CD4-positive, alpha-beta memory T cell (primary cell): ENCODE measurements at places on chromosomes 3 and 15. TPM values are rescaled to one million over a fixed set of nuclear protein-coding genes. Genes with fewer than 3 reads are reported as not detected.

GRCh38 chr3:39637807-39638206 lies 170.3 kb downstream of the MOBP start:
- no peak for DNase-seq

DNA sequence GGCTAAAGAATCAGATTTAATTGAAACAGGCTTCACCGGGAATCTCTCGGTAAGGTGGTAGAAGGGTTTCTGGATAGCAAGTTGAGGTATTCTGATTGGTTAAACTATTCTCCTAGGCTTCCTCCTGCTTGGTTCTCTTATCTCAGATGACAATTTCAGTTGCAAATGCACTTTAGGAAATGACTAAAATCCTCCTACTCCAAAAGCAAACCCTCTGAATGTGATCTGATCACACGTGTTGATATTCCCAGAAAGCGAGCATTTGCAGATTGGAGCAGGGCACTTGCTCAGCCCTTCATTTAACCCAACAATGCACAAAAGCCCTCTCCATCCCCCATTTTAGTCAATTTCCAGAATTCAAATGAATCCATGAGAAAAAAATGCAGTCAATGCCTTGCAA lies 55.6 kb upstream of the ICE2 start:
- no peak for DNase-seq

DNA sequence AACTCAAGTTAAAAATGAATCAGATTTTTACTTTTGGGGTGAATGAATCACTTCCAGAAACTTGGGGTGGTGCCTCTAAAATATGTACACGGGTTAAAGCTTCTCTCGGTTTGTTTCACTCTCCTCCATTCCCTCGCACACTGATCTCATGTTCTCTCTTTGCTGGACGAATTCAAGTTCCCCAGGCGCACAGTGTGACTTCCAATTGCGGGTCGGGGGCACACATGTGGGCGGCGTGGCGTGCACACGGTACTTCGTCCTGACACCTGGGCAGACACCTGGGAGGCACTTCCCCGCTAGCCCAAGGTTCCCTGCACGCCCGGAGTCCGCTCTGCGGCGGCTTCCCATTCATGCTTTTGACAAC lies 692 bp downstream of the SCAANT1 start:
- no peak for DNase-seq

GRCh38 chr3:68703066-68703465 lies 229.3 kb downstream of the TAFA4 start:
- DNase-seq: no peak

GRCh38 chr3:52685285-52685708 lies 416 bp downstream of the PBRM1 start:
- peak; percentile 90 for DNase-seq

GRCh38 chr15:93088981-93089726 lies at the start of gene RGMA:
RGMA (minus strand) TSS chr15:93089211; CDS start chr15:93088932, 279 bp downstream.
- no peak for DNase-seq

DNA sequence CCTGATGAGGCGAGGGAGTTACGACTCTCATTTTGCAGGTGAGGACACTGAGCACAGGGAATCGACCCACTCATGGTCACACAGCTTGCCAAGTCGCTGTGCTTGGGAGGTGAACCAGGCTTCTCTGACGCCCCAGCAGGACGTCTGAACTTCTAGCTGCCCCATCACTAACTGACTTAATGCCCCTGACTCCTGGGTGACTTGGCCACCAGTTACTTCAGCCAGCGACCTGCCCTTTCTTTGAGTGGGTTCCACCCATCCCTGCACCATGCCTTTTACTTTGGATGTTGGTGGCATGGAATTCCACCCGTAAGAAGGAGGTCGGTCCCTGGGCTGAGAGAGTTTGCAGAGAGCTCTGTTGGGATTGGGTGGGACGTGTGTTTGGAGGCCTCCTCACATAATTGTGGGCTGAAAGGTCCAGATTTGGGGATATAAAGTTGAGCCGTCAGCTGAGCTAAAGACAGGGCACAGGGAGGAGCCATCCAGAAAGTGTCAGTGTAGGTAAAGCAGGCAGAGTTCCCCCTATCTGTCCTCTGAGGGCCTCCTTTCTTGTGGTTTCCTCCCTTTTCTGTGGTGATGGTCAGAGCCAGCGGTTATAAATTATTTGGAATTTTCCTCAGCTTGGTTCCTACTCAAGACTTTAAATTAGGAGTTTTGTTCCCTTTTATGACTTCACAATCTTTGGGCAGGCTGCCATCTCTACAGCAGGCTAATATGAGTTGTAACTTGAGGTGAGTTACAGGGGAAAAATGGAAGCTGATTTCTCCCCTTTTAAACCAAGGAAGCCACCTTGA lies 55.0 kb downstream of the FLNB start:
- DNase-seq: no peak

DNA sequence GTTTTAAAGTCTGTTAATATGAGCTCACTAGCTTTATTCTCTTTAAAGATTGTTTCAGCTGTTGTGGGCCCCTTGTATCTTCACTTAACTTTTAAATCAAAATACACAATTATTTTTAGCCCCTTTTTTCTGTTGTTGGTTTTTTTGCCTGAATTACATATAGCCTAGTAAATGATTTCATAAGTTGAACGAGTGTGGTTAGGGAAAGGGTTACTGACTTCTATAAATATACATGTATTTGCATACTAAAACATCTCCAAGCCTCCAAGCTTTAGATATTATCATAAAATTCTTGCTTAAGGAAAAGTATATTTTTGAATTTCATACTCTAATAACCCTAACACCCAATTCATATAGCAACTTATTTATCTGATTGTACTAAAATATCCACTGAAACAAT lies 73.2 kb upstream of the ARL6 start:
- DNase-seq: no peak

DNA sequence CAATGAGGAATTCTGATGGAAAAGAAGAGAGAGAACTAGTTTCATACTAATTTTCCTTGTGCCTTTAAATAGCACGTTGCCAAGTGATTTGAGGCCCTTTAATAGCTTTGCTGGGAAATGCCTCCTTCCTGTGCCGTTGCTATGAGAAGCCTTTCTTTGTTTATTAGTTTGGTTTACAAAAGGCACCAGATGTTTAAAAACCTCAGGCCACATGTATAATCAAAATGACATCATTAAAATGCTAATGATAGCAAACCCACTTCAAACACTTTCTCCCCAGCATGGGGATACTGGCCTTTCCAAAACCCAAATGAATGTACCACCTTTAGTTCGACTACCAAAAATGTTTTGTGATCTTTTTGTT lies 50.0 kb upstream of the TBC1D23 start:
- peak; percentile 67 for DNase-seq

DNA sequence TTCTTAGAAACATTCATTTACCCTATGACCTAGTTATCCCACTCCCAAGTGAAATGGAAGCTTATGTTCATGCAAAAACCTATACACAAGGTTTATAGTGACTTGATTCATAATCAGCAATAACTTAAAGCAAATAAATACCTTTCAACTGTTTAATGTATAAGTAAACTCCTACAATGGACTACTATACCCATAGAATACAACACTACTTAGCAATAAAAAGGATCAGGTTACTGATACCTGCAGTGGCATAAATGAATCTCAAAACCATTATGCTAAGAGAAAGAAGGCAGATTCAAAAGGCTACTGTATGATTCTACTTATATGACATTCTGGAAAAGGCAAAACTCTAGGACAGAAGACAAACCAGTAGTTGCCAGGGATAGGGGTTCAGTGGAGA lies 8.3 kb upstream of the POLR2M start:
- DNase-seq: no peak

GRCh38 chr3:170760174-170760526 lies 109.8 kb downstream of the RPL22L1 start:
- no peak for DNase-seq

Gene LHFPL4
- total RNA-seq: not detected

Gene CD276
- 2.9 TPM for total RNA-seq

Gene ZNF280D
- 50.1 TPM for total RNA-seq

Gene COL8A1
- total RNA-seq: not detected
